ENCODE measurements at places on chromosomes 4 and X.

DNA sequence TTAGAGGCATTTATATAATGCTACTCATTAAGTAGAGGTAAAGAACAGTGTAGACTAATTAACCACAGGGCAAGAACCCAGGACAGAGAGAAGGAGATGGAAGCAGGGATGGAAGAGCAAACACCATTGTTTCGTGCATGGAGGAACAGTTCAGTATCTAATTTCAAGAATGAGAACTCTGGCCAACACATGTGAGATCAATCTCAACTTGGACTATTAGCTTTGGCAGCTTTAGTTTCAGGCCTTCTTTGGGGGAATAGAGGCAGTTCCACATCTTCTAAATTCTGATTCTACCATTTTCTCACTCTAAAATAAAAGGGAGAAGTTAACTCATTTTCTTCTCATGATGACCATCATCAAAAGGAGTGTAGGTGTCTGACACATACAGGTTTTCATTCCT is 207.0 kb downstream of the LDB2 start:
- DNase-seq = no peak

DNA sequence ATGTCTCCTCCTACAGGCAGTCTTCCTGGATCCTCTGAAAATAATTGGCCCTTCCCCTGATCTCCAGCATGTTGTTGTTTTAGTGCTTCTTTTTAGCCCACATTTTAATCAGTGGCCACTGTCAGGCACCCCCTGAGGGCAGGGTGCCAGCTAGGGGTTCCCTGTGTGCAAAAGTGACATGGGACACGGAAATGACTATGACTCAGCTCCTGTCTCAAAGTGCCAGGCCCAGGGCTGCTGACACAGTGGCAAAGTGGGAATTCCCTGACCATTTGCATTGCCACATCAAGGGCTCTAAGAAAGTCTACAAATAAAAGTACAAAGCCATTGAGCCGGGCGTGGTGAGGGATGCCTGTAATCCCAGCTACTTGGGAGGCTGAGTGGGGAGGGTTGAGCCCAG is 24.8 kb downstream of the HMX1 start:
- DNase-seq = no peak

DNA sequence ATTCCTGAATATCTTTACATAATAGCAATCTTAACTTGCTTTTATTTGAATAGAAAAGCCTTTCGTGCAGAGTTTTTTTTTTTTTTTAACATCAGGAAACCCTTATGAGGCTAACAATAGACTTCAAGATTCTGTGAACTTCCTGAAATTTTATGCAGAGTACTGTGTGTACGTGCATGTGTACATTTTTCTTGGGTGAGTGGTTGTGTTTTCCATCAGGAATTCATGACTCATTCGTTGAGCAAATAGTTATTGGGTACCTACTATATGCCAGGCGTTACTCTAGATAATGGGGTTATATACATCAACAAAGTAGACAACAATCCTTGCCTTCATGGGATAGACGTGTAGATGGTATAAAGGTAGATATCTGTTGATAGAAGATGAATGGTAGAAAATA is 59.1 kb downstream of the MRPL1 start:
- DNase-seq = no peak

- DNase-seq = no peak
Measured at GRCh38 chrX:48003367-48003757, 427 bp downstream of the ZNF182 start.

DNA sequence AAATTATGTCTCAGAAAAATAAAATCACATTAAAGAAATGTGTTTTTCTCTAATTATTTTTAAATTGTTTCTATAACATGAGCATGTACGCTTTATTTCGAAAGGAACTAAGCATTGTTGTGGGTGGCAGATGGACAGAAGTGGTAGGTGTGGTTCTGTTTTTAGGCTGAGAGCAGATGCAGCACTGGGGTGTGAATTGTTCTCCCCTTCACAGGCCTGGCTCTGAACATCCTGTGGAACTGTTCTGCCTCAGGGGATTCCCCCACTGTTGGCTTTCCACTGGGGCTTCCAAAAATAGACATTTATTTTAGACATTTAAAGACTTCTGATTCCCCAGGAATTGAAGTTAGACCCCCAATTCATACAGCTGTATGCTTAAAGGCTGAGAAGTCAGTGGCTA is 41.9 kb upstream of the PDHA2 start:
- no peak for DNase-seq

GRCh38 chr4:155179216-155179615 is 29.2 kb upstream of the NPY2R start:
- DNase-seq = no peak

GRCh38 chrX:149471397-149471796 is 33.7 kb downstream of the IDS start:
- no peak for DNase-seq

- peak; percentile 2 for DNase-seq
Measured at GRCh38 chr4:147651563-147651962, 32.4 kb downstream of the PRMT9 start.

DNA sequence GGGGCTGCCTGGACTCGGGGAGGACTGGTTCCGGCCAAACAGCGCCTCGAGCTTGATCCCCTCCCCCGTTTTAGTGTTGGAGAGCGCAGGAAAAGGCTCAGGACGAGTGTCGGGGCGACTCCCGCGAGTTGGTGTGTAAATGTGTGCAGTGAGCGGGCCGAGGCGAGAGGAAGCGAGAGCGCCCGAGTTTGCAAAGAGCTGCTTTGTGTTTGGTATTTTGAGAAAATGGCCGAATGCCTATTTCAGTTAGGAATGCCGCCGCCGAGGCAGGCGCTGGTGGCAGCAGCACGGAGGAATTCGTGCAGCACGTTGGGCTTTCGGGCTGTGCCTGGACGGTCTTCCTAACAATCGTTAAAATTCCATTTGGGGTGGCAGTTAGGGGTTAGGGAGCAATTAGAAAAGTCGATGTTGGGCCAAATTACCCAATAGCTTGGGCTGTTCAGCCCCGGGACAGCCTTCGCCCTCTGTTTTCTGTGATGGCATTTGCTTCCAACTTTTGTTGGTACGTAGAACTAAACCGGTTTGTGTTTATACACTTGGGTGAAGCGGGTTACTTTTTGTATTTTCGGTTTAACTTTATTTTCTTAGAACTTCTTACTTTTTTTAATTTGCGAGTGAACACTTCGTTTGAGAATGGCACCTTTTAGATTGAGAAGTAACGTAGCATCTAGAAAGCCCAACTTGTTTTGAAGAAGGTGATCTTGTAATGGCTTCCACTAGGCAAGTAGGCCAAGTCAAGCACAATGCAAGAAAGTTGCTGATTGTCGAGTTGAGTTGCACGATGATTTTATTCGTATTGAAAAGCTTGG is 1.6 kb downstream of the REST start:
- DNase-seq = peak; percentile 36

- no peak for DNase-seq
Measured at GRCh38 chr4:155026715-155027114, 181.7 kb upstream of the NPY2R start.

DNA sequence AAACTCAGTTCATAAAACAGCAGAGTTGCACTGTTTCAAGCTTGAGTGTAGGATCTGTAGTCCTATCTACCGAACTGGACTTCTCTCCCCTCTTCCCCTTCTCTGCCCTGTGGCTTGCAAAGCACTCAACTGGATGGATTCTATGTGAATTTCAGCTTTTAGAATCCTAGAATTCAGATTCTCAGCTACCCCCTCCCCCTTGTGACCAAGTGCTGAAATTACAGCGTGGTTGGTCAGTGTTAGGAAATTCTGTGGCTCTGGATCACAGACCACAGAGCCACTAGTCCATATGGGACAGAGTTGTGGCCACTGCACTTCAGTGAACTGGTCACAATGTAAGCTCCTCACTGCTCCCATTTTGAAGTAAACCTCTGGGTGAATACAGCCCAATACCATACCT is 64.6 kb upstream of the TRPC5 start:
- no peak for DNase-seq
